ENCODE measurements at places on chromosomes 13 and 19.

DNA sequence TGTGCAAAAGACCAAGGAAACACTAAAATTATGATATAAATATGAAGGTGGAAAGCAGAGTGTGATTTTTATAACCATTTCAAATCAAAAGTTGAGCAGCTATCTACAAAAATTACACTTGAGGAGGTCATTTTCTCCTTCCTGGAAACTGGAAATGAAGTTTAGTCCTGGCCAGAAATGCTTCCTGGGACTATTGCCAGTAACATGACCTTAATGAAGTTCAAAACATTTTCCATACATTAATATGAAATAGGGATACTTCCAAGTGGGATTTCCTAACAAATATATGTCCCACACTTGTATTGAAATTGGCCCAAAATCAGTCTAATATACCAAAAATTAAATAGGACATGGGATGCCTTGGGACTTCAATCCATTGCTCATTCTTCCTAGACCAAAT is 1556.8 kb upstream of the MIR17HG start:
- peak; percentile 23 for DNase-seq

GRCh38 chr13:28583651-28584091 is 75.3 kb upstream of the POMP start:
- no peak for DNase-seq

GRCh38 chr13:113164492-113164891 is 6.0 kb downstream of the PROZ start:
- no peak for DNase-seq

GRCh38 chr13:63120883-63121282 is 1705.2 kb upstream of the PCDH20 start:
- no peak for DNase-seq

DNA sequence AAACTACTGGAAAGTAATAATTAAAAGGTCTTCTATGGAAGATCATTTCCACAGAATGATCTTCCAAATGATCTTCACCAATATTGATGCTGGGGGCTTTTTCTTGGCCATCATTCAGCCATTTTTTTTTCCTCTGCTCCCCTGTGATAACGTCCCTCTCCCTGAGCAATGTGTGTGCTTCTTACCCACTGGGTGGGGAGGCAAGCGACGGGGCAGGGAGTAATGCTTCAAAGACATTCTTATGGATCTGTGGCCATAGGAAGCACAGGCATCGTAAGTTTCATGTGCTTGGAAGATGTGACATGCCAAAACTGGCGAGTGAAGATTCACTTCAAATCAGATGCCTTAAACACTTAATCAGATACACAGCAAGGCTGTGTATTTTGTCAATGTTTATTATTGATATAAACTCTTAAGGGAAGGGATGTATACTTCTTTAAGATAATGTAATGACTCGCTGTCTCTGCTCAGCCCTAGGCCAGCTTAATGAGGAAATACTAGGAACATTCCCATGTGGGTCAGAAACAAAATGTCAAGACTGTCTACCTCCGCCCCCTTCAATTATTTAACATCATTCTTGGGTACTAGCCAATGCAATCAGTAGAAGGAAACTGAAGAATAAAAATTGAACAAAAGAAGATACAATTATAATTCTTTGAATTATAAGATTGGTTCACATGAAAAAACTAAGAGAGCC is 34.1 kb upstream of the SERPINE3 start:
- no peak for DNase-seq

GRCh38 chr13:99381766-99382165 is 74.6 kb upstream of the GPR183 start:
- DNase-seq = no peak

GRCh38 chr19:44005973-44006372 is 3.2 kb downstream of the ZNF230 start:
- no peak for DNase-seq

GRCh38 chr19:1782521-1782920 is 29.2 kb downstream of the ONECUT3 start:
- no peak for DNase-seq

DNA sequence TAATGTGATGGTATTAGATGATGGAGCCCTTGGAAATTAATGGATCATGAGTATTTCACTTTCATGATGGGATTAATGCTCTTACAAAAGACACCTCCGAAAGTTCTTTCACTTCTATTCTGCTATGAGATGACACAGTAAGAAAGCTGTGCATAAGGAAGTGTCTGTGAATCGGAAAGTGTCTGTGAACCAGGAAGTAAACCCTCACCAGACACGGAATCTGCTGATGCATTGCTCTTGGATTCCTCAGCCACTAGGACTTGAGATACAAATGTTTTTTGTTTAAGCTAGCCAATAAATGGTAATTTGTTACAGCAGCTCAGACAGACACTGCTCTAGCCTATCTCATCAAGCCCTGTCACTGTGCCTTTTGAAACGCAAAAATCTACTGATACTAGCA is 440.4 kb upstream of the PRR20A start:
- no peak for DNase-seq

DNA sequence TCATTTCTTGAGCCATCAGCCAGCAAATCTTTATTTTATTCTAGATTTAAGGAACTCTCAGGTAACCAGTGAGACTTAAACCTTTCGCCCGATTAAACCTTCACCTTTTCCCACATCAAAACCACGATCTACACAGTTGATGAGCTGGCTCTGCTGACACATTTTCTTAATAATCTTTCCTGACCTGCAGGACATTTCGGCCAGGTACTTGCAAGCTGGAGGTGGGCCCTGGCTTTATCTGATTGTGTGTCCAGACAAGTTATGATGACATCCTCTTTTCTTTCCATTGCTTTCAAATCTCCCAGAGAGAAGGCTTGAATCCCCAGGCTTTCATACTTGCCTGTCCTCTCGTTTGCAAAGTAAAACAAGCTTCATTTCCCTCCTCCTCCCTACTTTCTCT is 144.2 kb downstream of the EFNB2 start:
- no peak for DNase-seq

GRCh38 chr19:41876847-41877832 is at the start of gene CD79A:
Gene CD79A, plus strand, starts transcription at chr19:41877279. Its CDS starts 26 bp downstream, at chr19:41877305.
- DNase-seq = no peak

DNA sequence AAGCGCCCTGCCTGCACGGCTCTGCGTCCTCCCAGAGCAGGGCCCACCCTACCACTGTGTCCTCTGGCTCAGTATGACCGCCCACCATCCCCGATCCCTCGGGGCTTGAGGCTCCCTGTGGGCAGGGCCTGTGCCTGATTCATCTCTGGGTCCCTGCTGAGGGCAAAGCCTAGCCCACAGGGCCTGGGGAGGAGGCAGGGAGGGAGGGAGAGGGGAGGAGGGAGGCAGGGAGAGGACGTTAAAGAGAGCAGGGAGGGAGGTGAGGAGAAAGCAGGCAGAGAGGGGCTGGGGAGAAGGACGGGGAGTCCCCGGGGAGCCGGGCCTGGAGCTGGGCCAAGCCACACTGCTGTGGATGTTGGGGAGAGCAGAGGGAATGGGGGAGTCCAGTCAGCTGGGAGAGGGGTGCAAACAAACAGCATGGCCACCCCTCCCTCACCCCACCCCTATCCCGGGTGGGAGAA is 4.0 kb upstream of the ERFL start:
- DNase-seq = no peak

GRCh38 chr19:11203194-11204075 is 6.1 kb upstream of the KANK2 start:
- DNase-seq = peak; percentile 52

All from skin of body (tissue), 3 donors.